ENCODE measurements at places on chromosomes 12 and 14. TPM values are rescaled to one million over a fixed set of nuclear protein-coding genes. Genes with fewer than 3 reads are reported as not detected.

GRCh38 chr12:74945771-74946198, 263.9 kb downstream of the KCNC2 start:
- DNase-seq = no peak

DNA sequence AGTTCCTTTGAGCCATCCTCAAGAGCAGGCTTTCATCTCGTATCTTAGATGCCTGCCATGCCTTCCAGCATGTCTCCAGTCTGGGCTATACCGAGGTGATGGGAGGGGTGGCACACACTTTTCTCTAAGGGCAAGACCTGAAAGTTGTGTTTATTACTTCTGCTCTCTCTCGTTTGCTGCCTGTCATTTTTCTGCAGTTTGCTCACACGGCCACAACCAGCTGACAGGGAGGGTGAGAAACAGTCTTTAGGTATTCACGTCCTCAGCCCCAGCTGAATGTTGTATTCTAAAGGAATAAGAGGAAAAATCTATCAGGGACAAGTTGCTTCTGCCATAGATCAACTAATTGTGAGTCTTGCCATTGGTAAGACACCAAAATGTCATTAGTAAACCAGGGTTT, 88.0 kb downstream of the TMTC2 start:
- no peak for DNase-seq

- DNase-seq = no peak
Measured at GRCh38 chr12:109863847-109864712, 16.3 kb downstream of the GLTP start.

- peak; percentile 41 for DNase-seq
Measured at GRCh38 chr14:101359221-101360053, 201.9 kb upstream of the DIO3 start.

DNA sequence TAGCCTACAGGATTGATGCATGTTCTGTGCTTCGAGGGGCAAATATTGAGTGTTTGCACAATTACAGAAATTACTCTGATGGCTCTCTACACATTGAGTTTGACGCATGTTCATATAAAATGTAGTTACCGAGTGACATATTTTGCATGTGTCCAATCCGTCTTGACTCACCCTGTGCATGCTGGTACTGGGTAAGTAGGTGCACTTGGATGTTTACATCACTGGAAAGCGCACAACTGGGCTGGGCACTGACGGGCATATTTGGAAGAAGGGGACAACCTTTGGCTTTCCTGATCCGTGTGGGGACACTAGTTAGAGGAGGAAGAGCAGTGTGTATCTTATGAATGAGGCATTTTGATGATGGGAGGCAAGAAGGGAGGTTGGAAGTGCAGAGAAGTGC, 4.9 kb upstream of the KRT6A start:
- DNase-seq = no peak

- DNase-seq = no peak
Measured at GRCh38 chr12:103102225-103102744, 144.8 kb downstream of the ASCL1 start.

DNA sequence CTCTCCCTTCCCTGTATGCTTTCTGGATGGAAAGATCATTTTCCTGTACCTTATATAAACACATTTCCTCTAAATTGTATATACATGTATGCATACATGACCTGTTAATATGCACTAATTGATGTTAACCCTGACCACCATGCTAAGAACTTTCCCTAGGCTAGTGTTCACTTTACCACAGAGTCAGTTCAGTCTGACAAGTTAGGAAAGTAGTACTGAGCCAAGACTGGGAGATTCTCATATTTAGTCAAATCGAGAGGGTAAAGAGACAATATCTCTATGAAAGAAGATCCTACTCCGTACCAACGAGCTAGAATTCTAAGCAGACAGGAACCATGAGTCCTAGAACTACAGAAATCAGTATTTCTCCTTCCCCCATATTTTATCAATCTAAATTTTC, 36.8 kb downstream of the ATF7 start:
- DNase-seq = no peak

GRCh38 chr14:63656194-63656593, 14.5 kb upstream of the WDR89 start:
- DNase-seq = no peak

Gene GLS2
- 1.5 TPM for total RNA-seq

Gene ERP27
- total RNA-seq = 5.6 TPM

Gene CCND2
- total RNA-seq = 105 TPM

Data from mucosa of descending colon (tissue), 3 donors.